ENCODE measurements at places on chromosomes 12 and 14.

GRCh38 chr14:24364841-24365240, 3.1 kb upstream of the NFATC4 start:
- no peak for DNase-seq

GRCh38 chr12:130013771-130014484, 110.1 kb upstream of the TMEM132D start:
- DNase-seq = no peak

- DNase-seq = peak; percentile 19
These were observed 111.9 kb upstream of the CCDC175 start for GRCh38 chr14:59688224-59689170.

DNA sequence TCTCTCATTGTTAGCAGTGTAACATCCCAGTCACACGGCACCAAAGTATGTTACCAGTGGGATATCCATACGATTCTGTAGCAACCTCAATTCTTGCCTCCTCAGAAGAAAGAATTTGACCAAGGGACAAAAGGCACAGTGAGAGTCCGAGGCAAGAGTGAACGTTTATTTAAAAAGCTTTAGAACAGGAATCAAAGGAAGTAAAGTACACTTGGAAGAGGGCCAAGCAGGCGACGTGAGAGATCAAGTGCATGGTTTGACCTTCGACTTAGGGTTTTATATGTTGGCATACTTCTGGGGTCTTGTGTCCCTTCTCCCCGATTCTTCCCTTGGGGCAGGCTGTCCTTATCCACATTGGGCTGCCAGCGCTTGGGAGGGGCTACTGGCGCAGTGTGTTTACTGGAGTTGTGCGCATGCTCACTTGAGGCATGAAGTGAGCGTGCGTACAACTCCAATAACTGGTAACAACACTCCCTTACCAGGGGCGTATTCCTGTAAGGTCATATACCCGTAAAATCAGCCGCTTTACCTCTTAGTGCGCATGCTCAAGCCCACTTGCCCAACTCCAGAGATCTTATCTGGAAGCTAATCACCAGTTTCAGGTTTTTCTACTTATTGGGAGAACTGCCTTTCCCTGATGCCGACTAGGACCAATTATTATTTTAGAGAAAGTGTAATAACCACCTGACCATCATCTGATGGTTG, 71.7 kb downstream of the FAR2 start:
- DNase-seq = no peak

- DNase-seq = no peak
These were observed 37.2 kb upstream of the TUBA1C start for GRCh38 chr12:49227713-49228112.
